Common myeloid progenitor, CD34-positive (primary cell): ENCODE measurements at places on chromosomes 3 and 15.

DNA sequence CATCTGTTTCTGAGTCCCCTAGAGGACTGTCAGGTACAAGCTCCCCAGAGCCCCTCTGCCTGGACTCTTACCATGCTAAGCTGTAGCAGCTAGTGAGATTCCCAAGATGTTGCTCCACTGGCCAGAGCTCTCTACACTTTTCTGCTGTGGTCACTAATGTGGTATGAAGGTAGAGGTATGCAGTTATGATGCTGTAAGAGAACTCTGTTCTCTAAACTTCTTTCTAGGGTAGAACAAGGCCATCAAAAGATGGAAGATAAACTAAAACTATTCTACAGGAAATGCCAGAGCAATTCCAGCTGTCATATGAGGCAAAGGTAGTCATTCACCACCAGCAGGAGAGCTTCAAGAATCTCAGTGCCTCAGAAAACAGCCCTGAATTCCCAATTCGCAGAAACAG is 517.4 kb upstream of the ARRDC4 start:
- no peak for DNase-seq

DNA sequence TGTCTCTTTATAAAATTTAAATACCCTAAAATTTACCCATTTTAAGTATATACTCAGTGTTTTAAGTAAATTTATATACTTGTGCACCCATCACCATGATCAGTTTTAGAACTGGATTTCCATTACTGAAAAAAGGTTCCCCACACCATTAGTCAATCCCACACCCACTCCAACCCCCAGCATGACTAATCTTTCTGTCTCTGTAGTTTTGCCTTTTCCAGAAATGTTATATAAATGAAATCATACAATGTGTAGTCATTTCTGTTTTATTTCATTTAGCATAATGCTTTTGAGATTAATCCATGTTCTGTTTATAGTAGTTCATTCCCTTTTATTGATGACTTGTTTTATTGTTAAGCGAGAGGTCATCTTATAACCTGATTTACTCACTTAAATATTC is 66.1 kb upstream of the LIMD1 start:
- no peak for DNase-seq

DNA sequence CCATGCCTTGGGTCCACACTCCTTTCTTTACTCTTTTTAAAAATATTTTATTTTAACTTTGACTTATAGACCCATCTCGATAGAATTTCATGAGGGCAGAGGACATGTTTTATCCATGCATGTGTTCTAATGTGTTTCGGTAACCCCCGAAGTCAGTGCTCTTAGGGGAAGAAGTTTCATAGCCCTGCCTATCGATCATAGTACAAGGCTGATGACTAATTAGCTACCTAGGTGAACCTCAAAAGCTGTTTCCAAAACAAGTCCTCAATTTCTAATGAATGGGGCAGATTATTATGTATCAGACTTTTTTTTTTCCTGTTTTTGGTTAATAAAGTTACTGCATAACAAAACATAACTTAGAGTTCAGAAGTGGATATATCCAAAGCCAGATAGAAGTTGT is 82.0 kb downstream of the MBNL1 start:
- DNase-seq = no peak

GRCh38 chr3:83093222-83093572 is 1331.8 kb upstream of the GBE1 start:
- DNase-seq = peak; percentile 17

DNA sequence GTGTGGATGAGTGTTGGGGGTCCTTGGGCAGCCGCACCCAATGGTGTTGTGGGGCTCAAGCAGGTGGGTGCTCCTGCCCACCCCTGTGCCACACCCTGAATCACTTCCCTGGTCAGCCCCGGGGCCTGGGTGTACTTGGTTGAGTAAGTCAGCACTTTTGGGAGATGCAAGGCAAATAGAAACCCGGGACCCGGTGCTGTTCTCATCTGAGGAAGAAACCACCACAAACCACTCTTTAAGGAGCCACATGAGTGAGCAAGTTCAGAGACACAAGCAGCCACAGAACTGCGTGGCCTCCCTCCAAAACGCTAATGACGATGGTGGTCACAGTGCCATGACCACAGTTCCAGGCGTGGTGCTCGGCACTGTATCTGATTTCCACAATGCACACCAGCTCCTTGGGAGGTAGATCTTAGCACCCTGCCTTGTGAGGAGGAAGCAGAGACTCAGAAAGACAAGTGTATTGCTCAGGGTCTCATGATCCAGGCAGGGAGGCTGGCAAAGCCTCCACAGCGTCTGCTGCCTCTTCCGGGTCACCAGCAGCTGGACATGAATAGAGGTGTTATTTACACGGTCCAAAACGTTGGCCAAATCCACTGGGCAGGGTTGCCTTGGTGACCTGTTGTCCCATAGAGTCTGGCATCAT is 118.2 kb upstream of the ALDH1A3 start:
- DNase-seq = no peak

GRCh38 chr3:53038679-53039375 is 7.0 kb downstream of the SFMBT1 start:
- DNase-seq = no peak

DNA sequence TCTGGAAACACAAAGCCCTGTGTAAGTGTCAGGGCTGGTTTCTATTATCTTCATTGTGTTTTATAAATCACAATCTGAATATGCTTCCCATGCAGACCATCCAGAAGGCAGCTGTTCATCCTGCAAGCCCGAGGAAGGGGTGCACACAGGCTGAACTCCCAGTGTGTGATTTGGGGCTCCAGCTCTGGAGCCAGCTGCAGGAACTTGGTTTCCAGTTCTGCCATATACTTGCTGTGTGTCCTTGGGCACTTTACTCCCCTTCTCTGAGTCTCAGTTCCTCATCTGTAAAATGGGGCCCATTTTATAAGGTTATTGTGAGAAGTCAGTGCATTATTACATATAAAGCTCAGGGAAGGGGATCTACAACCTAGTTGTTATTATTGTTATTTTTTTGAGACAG is 22.6 kb downstream of the CYP8B1 start:
- DNase-seq = no peak

GRCh38 chr15:91498749-91499062 is 354.8 kb upstream of the SLCO3A1 start:
- DNase-seq = no peak

DNA sequence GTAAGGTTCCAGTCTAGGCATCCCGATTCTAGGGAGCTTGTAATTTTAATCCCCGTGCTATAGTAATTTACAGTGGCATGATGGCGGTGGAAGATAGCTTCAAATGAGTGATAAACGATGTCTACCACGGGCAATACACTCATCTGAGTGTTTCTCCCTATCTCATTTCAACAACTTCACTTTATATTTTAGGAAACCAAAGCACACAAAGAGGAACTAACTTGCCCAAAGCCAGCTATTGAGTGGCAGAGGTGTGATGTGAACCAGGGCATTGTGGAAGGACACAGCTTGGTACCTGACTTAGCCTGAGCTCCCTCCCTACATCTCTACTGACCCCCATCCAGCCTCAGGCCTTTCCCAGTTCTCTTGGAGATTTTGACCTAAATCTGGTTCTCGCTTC is 16.9 kb upstream of the FILIP1L start:
- peak; percentile 55 for DNase-seq

DNA sequence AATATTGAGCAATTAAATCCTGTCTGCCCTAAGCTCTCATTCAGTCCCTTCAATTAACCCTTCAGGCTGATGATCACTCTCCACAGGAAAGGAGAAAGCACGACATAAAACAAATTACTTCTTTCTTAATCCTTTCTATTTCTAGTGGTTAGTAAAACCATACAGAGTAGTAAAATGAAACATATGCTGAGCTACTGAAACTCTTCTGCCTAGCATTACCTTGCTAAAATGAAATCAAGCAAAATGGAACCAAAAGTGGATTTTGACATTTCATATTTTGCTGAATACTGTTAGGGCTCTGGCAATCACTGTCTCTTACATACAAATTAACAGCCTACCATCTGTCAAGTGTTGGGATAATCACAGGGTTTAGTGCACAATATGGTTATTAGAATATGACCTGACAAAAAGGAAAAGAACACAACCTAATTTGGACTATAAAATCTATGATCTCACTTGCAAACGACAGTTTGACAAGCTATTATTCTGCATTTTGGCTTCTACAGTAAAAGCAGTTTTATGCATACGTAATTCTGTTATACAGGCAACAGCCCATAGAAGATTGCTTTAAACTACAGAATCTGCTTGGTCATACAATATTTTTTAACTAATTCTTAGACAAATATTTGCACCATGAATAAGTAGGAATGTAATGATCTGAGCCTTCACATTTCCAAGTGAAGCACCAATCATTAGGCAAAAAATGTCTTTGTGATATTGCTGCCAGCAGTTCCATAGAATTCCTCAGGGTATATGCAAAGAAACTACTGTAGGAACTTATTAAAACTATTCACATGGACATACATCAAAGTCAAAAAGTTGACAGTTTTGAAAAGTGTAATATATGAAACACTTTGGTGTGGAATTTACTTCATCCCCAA is 105.0 kb downstream of the FHIT start:
- no peak for DNase-seq

- DNase-seq = no peak
These were observed 4.2 kb downstream of the TP63 start for GRCh38 chr3:189635339-189635738.

DNA sequence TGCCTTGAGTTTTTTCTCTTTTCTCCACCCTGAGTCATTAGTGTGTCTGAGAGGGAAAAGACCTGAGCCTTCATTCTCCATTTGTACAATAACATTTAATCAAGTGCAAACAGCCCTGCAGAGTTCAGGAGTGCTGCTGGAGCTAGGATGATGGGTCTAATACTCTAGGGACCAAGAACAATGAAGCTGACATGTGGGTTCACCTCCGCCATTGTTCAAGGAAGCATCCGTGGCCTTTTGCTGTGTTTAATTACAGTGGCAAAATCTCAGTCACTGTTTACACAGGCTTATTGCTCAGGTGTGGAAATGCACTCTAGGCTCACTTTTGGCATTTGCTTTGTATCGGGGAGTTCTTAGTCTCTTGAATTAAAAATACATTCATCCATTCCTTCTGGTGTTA is 259.6 kb downstream of the LRTM1 start:
- no peak for DNase-seq

DNA sequence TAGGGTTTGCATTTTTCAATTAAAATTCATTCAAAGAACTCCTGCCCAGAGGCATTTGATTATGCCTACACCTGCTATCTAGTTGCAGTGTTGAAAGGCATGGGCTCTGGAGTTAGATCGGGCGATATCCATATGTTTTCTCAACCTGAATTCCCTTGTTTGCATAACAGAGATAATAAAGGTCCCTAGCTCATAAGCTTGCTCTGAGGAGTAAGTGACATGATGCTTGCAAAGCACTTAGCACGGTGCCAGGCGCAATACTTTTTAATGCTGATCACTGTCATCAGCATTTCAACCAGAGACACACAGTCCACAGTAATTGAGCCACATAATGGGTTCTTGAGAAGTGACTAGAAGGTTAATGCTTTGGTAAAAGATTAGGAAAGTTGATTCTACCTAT is 106.3 kb upstream of the SAMMSON start:
- no peak for DNase-seq

GRCh38 chr3:160052385-160053047 is 63.9 kb downstream of the IL12A start:
- no peak for DNase-seq

DNA sequence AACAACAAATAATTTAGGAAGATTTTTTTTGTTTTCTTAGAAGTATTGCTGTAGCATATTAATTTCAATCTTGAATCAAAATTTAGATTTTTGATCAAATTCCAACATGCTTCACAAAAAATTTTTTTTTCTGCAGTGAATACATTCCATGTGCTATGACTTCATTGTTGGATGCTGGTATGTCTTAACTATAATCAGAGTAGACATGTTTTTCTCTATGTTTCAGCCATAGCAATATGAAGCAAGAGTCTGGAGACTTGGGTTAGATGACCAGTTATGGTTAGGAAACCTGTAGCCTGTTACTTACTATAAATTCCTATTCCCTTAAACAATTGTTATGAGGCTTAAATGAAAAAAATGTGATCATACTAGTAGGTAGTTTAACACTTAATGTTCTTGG is 176.1 kb upstream of the CHL1 start:
- DNase-seq = no peak

- DNase-seq = no peak
These were observed 14.7 kb downstream of the TIMP4 start for GRCh38 chr3:12143949-12144504.

DNA sequence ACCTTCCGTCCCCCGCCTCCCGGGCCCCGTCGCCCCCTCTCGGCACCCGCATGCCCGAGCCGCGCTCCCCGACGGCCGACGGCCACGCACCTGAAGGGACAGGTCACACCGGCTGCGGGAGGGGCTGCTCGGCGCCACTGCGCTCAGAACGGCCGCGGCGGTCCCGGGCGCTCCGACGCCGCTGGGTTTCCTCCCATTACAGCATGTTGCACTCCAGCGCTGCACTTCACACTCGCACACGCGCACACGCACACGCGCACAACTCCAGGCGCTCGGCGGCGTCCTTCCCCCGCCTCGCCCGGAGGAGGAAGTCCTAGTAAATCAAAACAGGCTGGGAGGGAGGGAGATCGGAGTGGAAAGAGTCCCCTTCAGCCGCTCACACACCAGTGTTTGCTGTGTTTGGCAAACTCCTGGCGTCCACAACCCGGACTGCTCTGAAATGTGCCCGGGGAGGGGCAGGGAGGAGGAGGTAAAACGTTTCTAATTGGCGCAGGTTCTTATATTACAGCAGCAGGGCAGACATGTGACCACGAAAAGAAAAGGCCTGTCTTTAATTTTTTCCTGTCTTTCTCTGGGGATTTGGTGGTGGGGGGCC is 76.7 kb upstream of the VGLL4 start:
- DNase-seq = peak; percentile 75

- DNase-seq = no peak
These were observed 19.3 kb upstream of the LZTFL1 start for GRCh38 chr3:45861043-45861719.

DNA sequence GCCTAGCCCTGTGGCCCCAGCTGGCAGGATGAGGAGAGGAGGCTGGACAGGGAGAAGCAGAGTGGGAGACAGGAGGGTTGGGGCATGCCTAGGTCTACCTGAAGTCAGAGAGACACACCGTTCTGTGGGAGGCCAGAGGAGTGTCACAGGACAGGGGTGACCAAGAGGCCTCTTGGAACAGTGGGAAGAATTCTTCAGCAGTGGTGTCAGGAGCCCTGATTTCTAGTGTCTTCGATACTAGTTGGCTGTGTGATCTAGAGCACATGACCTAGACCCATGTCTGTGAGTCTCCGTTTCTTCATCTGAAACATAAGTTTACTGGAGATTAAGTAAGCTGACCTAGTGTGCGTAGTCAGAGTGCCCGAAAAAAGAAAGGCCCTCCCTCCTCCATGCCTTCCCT is 92.2 kb downstream of the EEFSEC start:
- DNase-seq = no peak

DNA sequence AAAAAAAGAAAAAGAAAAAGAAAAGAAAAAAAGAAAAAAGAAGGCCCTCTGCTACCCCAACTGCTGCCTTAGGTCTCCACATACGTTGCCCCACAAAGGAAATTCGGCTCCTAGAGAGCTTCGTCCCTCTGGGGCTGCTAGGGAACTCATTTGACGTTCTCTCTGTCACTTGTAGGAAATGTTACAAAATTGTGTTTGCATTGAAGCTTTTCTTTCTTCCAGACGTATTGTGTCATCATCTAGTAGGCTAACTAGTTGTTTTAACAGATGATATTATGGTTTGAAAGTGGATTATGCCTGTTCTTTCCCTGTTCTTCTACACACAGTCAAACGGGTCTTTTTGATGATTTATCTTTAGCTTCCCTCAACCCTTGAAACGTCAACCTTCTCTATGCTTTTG is 125.3 kb downstream of the BDH1 start:
- DNase-seq = no peak

GRCh38 chr3:132867526-132867925 is 145.3 kb upstream of the NPHP3 start:
- DNase-seq = no peak
